Stimulated activated CD4-positive, alpha-beta T cell treated with anti-CD3 and anti-CD28 coated beads, TNF-alpha, amount 100 ng/mL, for 24 hours (primary cell): ENCODE measurements at places on chromosomes 4 and X.

- no peak for DNase-seq
Measured at GRCh38 chr4:86961605-86962295, 26.9 kb downstream of the AFF1 start.

DNA sequence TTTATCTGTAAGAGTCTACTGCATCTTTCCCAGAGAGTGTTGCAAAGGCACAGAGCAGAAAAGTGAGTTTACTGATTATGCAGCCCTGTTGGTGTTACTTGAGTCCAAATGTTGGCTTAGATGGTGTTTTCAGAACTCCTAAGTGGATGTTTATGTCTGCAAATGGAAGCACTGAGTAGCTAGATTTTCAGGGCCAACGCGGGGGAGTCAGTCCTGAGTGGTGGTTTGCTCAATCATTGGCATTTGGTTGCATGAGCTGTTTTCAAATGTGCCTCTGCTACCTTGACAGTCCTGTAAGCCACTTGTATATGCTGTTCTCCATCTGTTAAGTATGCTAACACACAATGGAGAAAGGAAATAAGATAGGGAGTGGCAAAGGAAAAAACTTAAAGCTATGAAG, 45.4 kb downstream of the MAMLD1 start:
- no peak for DNase-seq

- DNase-seq = no peak
Measured at GRCh38 chr4:146054676-146055075, 116.1 kb upstream of the ZNF827 start.

- no peak for DNase-seq
Measured at GRCh38 chrX:110415440-110416170, 57.0 kb downstream of the RTL9 start.

GRCh38 chr4:165519591-165519990, 140.8 kb downstream of the CPE start:
- DNase-seq = no peak

- DNase-seq = no peak
Measured at GRCh38 chrX:38859602-38860001, 58.3 kb downstream of the MID1IP1 start.

DNA sequence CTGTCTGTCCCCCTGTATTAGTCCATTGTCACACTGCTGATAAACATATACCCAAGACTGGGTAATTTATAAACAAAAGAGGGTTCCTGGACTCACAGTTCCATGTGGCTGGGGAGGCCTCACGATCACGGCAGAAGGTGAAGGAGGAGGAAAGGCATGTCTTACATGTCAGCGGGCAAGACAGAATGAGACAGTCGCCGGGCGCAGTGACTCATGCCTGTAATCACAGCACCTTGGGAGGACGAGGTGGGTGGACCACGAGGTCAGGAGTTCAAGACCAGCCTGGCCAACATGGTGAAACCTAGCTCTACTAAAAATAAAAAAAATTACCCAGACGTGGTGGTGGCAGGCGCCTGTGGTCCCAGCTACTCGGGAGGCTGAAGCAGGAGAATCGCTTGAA, 24.7 kb downstream of the IL3RA start:
- DNase-seq = no peak

DNA sequence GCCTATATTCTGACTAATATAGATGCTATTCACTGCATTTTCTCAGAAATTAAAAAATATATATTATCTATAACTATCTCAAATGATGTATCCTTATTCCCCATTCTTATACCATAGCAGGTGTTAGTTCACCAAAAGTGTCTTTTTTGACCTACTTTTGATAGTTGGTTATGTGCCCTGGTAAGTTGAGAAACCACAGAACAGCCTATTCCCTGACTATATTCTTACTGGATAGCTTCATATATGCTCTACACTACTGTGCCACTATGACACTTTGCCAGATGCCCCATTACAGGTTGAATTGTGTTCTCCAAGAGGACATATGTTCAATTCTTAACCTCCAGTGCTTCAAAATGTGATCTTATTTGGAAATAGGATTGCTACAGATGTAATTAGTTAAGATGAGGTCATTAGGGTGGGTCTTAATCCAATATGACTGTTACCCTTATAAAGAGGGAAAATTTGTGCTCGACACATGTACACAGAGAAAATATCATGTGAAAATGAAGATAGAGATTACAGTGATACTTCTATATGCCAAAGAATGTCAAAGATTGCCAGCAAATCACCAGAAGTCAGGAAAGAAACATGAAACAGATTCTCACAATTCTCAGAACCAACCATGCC, 76.1 kb downstream of the LRBA start:
- no peak for DNase-seq

GRCh38 chr4:26905172-26905571, 44.5 kb downstream of the STIM2 start:
- no peak for DNase-seq

DNA sequence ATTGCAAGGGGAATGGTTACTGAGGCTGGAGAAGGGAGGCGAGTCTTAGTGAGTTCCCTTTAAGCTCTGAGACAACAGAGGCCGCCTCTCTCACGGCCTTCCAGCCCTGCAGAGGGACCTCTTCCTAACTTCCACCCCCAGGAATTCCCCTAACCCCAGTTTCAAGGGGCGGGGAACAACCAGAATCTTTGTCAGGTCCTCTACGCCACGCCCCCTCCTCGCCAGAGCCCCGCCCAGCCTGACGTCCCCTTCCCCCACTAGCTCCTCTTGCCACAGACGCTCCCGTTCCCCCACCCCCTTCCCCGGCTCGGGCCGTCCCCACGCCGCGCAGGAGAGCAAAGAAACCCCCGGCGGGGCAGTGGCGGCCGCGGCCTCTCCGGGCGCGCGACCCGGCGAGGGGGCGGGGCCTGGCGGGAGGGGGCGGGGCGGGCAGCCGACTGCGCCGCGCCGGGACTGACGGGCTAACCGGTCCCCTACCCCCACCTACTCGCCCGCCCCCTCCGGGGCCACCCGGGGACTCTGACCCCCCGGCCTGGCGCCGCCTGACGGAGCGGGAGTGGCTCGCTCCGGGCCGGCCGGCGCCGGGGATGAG, 12.3 kb upstream of the TMEM156 start:
- DNase-seq = peak; percentile 93

- no peak for DNase-seq
Measured at GRCh38 chr4:1191621-1192020, 19.2 kb upstream of the SPON2 start.

DNA sequence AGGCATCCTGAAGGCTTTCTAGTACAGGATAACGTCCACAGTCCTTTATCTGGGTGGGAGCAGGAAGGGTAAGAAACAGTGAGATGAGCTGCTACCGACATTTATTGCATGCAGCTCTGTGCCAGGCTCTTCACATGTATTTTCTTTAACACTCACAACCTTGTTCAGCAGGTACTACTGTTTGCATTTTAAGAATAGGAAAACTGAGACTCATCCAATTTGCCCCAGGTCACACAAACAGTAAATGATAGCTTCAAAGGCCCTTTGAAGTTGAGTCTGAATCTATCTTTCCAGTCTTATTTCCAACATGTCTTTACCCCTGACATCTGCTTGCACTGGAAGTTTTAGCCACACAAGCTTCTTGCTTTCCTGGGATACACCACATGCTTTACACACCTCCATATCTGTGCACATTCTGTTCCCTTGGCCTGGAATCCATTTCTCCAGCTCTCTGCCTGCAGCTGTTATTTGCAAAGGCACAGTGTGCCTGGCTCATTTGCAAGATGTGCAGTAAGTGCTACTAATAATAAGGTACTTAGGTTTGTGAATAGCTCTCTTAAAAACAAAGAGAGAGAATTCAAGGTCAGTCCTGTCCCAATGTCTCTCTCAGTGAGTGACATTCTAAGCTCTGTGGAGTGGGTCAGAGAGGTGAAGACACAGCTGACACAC, 61.2 kb downstream of the METTL14 start:
- no peak for DNase-seq

DNA sequence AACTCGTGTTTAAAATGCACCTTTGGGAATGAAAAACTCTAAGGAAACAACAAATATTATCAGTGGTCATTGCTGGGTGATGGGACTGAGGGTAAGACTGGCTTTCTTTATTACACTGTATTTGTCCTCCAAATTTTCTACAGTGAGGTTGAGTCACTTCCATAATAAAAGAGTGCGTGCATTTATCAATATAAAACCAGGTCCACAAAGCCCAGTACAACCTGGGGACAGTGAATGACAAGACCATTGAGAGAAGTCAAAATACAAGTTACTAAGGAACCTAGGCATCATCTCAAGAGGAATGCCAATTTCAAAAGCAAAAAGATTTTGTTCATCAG, 76.4 kb downstream of the MAGED4 start:
- DNase-seq = no peak

DNA sequence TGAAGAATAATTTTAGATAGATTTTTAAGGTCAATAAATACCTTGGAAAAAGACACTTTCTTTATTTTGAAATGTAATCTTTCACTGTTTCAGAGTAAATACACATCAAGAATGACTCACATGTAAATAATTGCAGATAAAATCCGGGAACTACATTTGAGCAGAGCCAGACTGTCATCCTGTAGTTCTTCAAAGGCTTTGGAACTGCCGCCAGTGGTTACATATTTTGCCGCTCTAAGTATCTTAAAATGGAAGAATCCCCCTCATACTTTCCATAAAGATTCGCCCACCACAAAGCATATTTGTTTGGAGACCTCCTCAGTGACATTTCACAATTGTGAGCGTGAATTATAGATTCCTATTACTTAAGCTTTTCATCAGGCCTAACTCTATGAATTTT, 607.8 kb upstream of the ZFP42 start:
- DNase-seq = no peak

- DNase-seq = no peak
Measured at GRCh38 chr4:41594432-41594831, 56.5 kb downstream of the LIMCH1 start.

DNA sequence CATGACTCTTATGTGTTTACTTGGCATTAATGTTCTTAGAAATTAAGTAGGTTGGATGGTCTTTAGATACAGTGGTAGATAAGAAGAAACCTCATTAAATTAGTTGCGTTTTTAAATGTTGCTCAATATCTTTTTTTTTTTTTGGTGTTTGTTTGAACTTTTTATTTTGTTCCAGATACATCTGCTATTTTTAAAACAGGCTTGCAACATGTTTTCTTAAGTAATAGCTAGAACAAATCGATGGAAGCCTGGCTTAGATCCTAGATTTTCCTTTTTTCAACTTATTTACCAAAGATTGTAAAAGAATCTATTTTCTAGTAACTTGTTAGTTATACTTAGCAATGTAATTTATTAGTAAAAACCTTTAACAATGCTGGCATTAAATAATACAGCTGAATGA, 9.3 kb downstream of the CNKSR2 start:
- DNase-seq = no peak

GRCh38 chrX:117010243-117010642, 547.5 kb upstream of the CT83 start:
- no peak for DNase-seq

GRCh38 chr4:142984871-142985585, 138.9 kb upstream of the INPP4B start:
- no peak for DNase-seq

- no peak for DNase-seq
Measured at GRCh38 chrX:110421500-110422455, 63.1 kb downstream of the RTL9 start.

- no peak for DNase-seq
Measured at GRCh38 chr4:5638316-5638715, 70.0 kb downstream of the EVC2 start.

DNA sequence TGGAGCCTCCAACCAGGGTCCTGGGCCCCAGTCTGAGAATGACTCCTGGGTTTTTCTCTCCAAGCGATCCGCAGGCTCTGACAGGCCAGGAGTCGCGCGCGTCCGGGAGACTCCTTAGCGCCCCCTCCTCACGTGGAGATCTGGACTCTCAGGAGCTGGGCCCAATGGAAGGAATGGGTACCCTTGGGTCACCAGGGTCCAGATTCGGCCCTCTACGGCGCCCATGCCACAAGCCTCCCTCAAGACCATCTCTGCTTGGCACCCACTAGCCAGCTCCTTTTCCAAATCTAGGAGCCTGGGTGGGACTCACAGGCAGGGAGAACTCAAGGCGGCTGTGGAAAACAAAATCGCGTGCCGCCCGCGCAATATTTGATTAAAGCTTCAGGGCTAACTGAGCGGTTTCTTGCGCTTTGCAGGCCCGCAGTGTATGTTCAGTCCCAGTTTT, 7.1 kb downstream of the HAND2 start:
- no peak for DNase-seq

GRCh38 chrX:151974336-151975227, at the start of gene GABRE:
TSS of gene GABRE (minus strand) at chrX:151974676. CDS start at chrX:151974625, 51 bp downstream.
- DNase-seq = no peak

- no peak for DNase-seq
Measured at GRCh38 chrX:140664939-140665338, 44.6 kb upstream of the LINC00632 start.

- no peak for DNase-seq
Measured at GRCh38 chr4:150411520-150411919, 170.4 kb upstream of the MAB21L2 start.

DNA sequence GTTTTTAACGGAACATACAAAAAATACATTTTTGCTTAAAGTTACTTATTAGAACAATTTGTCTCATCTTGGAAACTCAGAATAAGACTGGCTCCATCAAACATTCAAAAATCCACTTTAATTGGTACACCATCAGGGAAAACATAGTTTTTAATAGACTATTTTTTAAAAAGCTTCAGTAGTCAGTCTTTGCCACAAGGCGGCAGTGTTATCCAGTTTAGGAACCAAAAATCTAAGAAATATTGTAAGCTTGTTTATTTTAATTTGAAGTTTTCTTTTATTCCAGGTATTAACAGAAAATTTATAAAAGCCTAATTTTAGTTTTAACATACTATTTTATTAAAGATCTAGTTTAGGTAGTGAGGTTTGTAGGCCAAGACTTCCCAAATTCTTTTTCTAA, 107.7 kb downstream of the APOOL start:
- no peak for DNase-seq

- DNase-seq = no peak
Measured at GRCh38 chr4:100294356-100294755, 104.1 kb upstream of the DDIT4L start.

DNA sequence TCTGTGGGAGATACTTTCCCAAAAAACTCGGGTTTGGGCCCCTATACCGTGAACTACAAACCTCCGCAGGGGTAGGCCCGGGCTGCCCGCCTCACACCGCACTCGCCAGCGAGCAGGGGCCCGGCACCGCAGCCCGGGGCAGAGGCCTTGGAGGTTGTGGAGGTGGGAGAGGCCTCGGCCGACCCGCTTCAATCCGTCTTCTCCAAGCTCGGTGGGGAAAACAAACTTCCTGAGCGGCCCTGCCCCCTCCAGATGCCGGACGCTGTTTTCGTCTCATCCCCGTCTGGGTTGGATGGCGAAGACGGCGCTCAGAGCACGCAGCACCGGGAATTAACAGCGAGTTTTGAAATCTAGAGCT, 442 bp upstream of the MCUB start:
- peak; percentile 11 for DNase-seq

- DNase-seq = no peak
Measured at GRCh38 chrX:44906041-44906440, 33.1 kb downstream of the KDM6A start.

DNA sequence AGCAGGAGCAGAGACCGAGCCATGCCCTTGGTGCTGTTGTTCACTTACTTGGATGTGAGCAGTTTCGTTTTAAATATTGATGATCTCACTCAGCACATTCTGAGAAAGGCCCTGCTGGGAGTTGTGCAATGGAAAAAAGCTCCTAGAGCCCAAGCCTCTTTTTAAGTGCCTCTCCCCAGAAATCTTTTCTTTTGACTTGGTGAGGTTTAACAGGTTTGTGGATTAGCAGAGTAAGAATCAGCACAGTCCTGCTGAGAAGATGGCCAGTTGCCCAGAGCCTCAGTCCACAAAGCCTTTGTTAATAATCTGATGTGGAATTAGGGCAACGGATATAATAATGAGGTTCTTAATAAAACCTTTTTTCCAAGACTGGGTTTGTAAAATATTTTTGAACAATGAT, 157.5 kb upstream of the ATP6AP2 start:
- DNase-seq = no peak
